GM03348 (cell line): ENCODE measurements at places on chromosomes 2 and 18.

GRCh38 chr18:79524181-79525078 lies 128.7 kb downstream of the NFATC1 start:
- DNase-seq = no peak

DNA sequence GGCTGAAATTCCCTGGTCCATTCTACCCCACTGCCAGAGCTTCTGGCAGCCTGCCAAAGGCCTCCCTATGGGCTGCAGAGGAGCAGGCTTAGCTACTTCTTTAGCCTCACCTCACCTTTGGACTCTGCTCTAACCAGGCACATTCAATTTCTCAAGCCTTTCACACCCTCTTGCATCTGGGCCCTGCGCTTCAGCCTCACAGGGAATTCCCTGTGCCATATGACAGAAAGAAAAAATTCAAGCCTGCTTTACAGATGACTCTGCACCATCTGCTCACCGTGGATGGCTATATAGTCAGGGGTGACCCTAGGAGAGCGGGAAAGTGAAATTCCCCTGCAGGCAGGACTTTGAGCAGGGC lies 62.5 kb downstream of the REEP1 start:
- no peak for DNase-seq

DNA sequence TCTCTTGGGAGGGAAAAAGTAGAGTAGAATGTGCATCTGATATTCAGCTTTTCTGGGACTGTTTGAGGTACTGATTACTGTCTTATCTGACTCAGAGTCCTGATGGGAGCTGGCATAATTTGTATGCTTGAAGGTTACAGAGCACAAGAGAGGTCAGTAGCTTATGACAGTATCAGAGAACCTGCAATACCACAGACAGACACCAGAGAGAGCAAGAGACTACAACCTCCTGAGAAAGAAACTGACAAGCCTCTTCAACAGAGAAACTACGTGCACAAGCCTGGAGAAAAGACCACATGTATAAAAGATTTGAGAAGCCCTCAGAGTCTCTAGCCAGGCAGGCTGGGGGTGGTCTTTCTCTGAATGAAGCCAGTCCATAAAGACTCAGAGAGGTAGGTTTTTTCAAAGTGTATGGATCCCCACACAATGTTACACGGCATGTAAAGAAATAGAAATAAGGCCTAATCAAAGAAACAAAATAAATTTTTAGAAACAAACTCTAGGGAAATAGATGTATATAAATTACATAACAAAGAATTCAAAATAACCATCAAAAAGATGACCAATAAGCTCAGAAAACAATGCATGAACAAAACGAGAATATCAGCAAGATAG lies 568.3 kb downstream of the LRRTM4 start:
- DNase-seq = peak; percentile 1

DNA sequence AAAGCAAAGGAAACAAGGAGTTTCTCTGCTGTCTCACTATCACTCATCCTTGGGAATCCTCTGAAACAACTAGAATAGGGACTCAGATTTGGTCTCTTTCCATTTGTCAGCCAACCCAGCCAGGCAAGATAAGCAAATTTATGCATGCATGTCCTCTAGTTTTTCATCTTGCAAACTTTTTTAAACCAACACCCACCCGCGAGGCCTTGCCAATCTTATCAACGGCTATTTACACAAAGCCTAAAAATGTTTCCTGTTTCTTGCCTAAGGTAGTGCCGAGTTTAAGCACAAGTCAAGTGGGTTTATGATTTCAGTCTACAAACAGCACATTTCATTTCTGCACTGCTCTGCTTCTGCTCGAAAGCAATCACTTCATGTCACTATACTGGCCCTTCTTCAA lies 240.9 kb downstream of the STK39 start:
- no peak for DNase-seq

DNA sequence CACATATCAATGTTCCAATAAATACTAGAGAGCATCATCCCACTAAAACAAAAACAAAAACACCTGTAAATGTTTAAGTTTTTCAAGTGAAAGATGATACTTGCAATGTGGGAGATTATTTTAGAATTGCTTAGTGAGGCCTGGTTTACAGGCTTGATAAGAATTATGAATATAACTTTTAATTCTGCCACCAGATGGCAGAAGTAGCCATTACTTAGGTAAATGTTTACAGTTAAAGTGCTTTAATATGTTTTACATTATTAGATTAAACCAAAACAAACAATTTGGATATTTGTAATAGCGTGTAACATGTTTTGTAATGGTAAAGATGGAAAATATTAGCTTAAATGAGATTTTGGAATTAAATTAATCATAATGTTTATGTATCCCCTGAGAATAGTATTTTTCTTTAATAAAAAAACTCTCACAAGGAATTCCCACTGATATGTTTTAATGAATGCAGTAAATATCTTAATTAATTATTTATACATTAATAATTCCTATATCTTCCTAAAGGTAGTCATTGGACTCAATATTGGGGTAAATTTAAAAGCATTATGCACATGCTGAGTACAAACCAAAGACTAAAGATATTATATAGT lies 522.0 kb downstream of the SPAG16 start:
- DNase-seq = peak; percentile 34

GRCh38 chr2:218002845-218003180 lies at the start of gene TNS1:
Gene TNS1 (minus strand): TSS chr2:218002995. CDS start chr2:218002872, 123 bp downstream.
- peak; percentile 80 for DNase-seq

- no peak for DNase-seq
Observed at GRCh38 chr2:207766697-207767460, 2.8 kb downstream of the FZD5 start.

GRCh38 chr2:12928775-12929401 lies 212.2 kb downstream of the TRIB2 start:
- no peak for DNase-seq

- no peak for DNase-seq
Observed at GRCh38 chr2:239775623-239776435, 249.3 kb downstream of the NDUFA10 start.

GRCh38 chr18:79208906-79209305 lies 139.7 kb downstream of the ATP9B start:
- DNase-seq = no peak

DNA sequence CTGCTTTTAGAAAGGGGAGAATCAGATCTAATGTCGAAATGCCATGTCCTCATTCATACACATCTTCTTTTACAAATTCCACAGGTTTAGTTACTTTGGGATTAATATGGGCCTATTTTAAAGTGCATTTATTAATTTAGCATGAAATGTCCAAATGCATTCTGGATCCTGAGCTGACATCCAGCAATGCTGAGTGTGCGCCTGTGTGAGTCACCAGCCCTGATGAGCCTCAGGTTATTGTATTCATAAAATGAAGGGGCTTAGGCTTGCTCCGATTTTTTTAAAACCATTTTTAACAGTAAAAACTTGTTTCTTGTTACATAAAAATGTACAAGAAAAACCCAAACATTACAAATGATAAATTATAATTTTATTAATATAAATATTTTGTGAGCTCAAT lies 94.1 kb downstream of the SH3YL1 start:
- no peak for DNase-seq

- DNase-seq = no peak
Observed at GRCh38 chr2:222470802-222471468, 46.6 kb downstream of the SGPP2 start.

DNA sequence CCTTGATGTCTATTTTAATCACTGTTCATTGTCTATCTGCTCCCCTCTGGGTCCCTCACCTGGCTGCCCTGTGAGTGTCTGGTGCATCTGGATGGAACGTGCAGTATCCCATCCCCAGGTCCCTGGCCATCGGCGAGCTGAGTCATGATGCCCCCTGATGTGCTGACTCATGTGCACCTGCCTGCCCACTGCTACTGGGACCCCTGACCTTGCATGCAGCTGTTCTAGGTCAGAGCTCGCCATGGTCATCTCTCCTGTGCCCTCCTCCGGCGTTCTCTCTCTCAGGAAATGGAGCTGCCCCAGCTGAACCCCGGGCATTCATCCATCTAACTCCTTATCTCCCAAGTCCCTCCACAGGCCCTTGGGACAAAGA lies 516.2 kb upstream of the HS6ST1 start:
- no peak for DNase-seq

GRCh38 chr2:79846878-79847277 lies 334.0 kb downstream of the CTNNA2 start:
- DNase-seq = no peak

- DNase-seq = peak; percentile 27
Observed at GRCh38 chr2:241540401-241540770, 18.2 kb upstream of the BOK start.

- DNase-seq = no peak
Observed at GRCh38 chr18:36665952-36666351, 162.8 kb downstream of the TPGS2 start.

GRCh38 chr2:169495310-169495928 lies 14.1 kb upstream of the KLHL41 start:
- DNase-seq = no peak

DNA sequence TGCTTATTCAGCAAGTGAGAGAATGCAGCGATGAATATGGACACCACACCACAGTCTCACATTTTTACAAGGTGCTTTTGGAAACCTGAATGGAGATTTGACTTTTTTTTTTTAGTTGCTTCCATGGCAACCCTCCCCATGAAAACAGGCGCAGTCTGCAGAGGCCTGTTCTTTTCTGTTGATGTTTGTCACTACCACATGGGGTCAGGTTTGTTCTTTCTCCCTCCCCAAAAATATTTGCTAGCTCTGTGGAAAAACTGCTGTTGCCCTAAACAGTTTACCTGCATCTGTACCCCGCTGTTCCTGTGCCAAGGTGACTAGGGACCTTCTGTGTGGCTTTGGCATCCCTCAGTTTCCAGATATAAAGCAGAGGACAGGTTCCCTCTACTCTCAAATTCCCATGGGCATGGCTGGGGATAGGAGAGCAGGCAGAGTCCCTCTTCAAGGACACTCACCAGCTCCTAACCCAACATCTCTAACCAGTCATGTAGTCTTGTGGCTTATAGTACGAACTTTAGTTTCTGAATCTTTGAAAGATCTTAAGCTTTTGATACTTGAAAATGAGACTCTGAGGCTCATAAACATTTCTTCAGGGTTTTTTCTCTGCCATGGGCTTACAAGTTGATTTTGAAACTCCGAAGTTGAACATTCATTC lies 14.7 kb upstream of the MAPRE2 start:
- DNase-seq = no peak

GRCh38 chr2:121977326-121977725 lies 221.9 kb downstream of the TSN start:
- no peak for DNase-seq

GRCh38 chr2:211344289-211344688 lies 787.9 kb downstream of the CPS1 start:
- no peak for DNase-seq

DNA sequence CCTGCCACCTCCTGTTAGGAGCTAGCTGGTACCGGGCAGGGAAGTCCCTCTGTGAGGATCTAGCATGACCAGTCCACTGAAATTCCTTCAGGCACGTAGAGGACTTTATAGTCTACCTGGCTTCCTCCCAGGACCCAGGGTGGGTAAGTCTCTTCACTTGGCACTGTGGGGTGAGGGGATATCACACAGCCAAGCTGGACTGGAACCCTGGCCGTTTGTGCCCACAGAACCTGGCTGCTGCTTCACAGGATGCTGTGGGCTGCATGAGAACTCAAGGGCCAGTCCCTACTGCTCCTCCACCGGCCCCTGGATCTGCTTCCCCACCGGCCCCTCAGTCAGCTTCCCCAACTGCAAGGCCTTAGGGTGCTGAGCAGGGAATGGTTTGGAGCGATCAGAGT lies 35.8 kb downstream of the HS1BP3 start:
- DNase-seq = no peak

GRCh38 chr2:41400088-41400665 lies 647.6 kb upstream of the PKDCC start:
- peak; percentile 4 for DNase-seq

GRCh38 chr2:21317131-21317530 lies 193.4 kb downstream of the TDRD15 start:
- peak; percentile 4 for DNase-seq

- no peak for DNase-seq
Observed at GRCh38 chr2:211159972-211160371, 603.6 kb downstream of the CPS1 start.

GRCh38 chr18:26547646-26548414 lies 523 bp downstream of the KCTD1 start:
- DNase-seq = peak; percentile 82

DNA sequence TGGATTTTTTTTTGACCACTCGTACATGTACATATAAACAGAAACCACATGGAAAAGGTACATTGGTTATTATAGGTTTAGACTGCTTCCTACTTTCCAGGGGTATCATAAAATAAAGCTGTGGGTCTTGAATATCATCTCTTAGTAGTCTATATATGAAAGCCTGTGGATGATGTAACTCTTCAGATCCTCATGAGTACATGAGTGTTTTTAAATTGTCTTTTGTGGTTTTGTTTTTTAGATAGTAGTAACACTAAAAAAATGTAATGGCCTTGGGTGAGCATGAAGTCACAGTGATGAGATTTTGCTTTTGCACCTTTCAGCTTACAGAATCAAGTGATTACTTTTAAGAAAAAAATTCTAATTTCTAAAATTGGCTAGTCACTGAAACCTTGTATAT lies 80.2 kb downstream of the RAB3GAP1 start:
- DNase-seq = peak; percentile 34

DNA sequence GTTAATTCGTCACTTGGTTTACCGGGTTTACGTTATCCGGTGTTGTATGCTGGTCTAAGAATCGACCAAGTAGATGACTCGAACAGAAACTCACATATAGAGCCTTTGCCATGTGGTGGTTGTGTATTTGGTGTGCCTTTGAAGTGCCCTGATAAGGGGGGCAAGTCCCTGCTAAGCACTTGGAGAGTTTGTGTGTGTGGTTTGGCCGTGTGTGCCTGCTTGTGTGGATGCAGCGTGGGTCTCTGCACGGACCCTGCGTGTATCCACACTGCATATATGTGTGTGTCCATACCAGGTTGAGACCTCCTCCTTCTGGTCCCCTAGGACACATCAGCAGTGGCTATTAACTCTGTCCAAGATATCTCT lies 2.4 kb upstream of the CELF4 start:
- no peak for DNase-seq

- peak; percentile 75 for DNase-seq
Observed at GRCh38 chr2:25168256-25169072, at the start of gene POMC. Gene POMC (minus strand): TSS chr2:25168580. CDS start chr2:25164772, 3,808 bp downstream.
